Calu3 (cell line): ENCODE measurements at places on chromosomes 1 and 21.

GRCh38 chr1:192700834-192701271 is 64.9 kb downstream of the RGS13 start:
- peak; percentile 38 for DNase-seq

- no peak for DNase-seq
Observed at GRCh38 chr1:109094377-109094803, 3.8 kb downstream of the TMEM167B start.

GRCh38 chr21:31728952-31729351 is 3.0 kb downstream of the SCAF4 start:
- DNase-seq, result no peak

GRCh38 chr1:117959364-117959763 is 29.8 kb downstream of the WDR3 start:
- DNase-seq, result no peak

DNA sequence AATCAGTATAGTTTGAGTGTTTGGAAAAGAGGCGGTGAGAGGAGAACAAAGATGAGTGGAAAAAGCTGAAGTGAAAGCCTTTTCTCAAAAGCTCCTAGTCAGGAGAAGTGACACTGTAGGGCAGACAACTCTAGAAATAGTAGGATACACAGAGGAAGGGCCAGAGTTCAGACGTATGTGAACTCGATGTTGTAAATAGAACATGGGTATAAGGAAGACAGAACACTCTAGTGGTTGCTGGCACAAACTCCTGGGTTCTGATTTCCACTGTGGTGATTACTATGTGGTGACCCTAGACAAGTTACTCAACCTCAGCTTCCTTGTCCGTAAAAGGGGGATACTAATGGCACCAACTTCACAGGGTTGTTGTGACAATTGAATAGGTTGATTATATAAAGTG is 30.2 kb upstream of the MGST3 start:
- no peak for DNase-seq

- no peak for DNase-seq
Observed at GRCh38 chr1:74341702-74342339, 106.6 kb downstream of the TNNI3K start.

DNA sequence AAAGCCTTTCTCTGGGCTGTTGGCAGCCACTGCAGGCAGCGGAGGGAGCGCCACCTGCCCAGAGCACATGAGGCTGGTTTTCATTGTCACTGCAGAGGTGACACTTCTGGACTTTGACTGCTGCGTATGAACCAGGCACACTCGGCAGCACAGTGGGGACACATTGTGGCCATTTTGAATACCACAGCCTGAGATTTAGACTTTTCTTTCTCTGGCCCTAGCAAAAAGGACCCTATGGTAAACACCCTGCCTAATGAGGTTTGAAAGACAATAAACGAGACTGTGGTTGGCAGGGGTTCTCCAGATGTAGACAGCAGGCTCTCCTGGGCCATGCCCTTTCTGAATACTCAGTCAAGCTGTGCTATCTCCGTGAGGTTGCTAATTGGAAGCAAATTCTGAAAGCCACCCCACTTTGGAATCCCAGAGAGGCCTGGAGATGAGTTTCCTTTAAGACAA is 12.0 kb upstream of the KCNE2 start:
- peak; percentile 39 for DNase-seq

DNA sequence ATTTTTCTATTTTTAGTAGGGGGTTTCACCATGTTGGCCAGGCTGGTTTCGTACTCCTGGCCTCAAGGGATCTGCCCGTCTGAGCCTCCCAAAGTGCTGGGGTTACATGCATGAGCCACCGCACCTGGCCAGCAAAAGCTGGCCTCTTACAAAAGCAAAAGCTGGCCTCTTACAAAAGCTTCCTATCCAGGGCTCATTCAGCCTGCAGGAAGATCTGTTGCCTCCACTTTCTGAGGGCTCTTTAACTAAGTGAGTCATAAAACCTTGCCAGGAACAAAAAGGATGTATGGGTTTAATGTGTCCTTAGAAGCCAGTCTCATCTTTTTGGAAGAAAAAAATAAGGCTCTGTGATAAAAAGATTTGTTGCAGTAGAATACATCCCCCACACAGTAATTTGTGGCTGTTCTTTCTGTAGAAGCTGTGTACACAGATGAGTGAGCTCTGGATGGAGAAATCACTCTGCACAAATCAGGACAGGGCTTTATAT is 15.0 kb downstream of the HTR1D start:
- DNase-seq, result no peak

DNA sequence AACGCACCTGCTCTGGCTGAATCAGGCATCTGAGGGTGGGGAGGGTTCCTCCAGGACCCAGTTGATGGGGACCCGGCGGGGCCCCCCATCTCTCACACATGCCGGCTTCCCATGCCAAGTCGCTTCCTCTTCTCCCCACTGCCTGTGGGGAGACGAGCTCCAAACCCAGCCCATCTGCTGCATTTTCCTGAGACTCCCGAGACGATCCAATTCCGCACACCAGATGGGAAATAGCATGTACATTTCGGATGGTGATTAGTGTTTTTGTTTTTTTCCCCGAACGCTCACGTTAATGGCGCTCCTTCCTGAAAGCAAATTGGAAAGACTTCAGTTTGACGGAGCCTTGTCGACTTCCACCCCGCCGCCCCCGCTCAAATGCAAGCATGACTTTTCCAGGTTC is 13.2 kb upstream of the GRIK3 start:
- no peak for DNase-seq

- no peak for DNase-seq
Observed at GRCh38 chr1:119735217-119735616, 23.5 kb downstream of the PHGDH start.

- peak; percentile 51 for DNase-seq
Observed at GRCh38 chr1:63698001-63698838, 75.6 kb upstream of the ROR1 start.

DNA sequence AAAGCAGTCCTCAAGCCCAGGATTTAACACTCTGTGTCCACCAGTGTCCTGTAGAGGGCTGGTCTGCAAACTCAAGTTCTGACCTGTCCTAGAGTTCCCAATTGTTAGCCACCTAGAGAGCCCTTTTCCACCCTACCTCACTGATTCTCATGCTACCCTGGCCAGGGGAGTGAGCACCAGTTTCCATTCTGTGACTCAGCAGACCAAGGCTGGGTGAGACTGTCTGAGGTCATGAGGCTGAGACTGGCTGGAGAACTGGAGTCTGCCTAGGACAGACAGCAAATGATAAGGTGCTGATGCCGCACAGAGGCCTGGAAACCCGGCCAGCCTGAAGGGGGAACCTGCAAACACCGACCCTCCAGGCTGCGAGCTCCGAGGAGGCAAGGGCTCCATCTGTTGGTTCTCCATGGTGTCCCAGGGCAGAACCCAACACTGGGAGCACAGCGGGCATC is 13.7 kb downstream of the GLIS1 start:
- DNase-seq, result no peak

- DNase-seq, result no peak
Observed at GRCh38 chr1:27400082-27400962, 7.9 kb downstream of the GPR3 start.
